ENCODE measurements at places on chromosomes 16 and 17.
A peak's percentile ranks its signal among the peaks of the same experiment; 100 is the strongest.

- DNase-seq = no peak
Observed at GRCh38 chr17:1976000-1976682, 49.0 kb downstream of the RTN4RL1 start.

DNA sequence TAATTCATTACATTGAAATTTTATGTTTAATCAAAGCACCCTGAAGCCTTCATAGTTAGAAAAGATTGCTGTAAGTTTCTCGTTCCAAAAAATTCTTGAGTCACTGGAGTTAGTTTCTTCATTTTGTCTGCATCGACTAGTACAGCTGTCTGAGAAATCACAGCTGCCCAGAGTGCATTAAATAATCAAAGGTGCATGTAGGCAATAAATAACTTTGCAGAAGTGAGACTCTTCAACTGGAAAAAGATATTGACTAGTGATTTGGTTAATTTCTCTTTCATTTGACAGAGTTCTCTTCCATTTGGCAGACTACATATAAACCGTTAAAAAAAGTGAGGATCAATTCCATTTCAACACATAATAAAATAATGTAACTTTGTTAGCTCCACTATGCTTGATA, 234.0 kb downstream of the CNTNAP4 start:
- DNase-seq = no peak

DNA sequence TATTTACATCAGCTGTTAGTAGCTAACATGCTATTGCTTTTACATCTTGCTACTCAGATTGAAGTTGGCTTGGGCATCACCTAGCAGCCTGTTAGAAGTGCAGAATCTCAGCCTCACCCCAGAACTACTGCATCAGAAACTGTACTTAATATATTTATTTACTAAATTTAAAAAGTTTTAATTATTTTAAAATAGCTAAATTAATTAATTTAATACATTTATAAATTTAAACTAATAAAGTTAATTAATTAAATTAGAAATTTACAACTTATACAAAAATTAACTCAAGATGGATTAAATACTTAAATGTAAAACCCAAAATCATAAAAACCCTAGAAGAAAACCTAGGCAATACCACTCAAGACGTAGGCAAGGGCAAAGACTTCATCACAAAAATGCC, 38.9 kb upstream of the GNA13 start:
- no peak for DNase-seq

DNA sequence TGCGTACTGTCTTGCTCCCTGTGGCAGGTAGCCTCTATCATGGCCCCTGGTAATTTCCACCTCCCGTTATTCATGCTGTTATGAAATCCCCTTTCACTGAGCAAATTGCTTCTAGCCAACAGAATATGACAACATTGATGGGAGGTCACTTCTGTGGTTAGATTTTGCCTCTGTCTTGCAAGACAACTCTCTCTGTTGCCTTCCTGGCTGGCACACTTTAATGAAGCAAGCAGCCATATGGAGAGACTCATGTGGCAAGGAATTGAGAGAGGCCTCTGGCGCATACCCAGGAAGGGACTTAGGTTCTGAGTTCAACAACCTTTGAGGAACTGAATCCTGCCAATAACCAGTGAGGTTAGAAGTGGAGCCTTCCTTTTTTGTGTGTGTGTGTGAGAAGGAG, 51.8 kb upstream of the GPRC5B start:
- no peak for DNase-seq

- no peak for DNase-seq
Observed at GRCh38 chr16:75415169-75415905, 18.0 kb downstream of the CFDP1 start.

DNA sequence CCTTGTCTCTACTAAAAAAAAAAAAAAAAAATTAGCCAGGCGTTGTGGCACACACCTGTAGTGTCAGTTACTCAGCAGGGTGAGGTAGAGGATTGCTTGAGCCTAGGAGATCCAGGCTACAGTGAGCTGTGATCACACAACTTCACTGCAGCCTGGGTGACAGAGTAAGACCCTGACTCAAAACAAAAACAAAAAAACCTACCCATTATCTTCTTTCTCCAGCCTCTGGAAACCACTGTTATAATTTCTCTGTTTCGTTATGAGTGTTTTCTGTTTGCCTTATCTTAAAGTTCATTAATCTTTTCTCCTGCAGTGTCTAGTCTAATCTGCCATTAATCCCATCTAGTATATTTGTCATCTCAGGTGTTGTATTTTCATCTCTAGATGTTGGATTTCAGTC, 18.6 kb upstream of the CLTC start:
- DNase-seq = no peak

DNA sequence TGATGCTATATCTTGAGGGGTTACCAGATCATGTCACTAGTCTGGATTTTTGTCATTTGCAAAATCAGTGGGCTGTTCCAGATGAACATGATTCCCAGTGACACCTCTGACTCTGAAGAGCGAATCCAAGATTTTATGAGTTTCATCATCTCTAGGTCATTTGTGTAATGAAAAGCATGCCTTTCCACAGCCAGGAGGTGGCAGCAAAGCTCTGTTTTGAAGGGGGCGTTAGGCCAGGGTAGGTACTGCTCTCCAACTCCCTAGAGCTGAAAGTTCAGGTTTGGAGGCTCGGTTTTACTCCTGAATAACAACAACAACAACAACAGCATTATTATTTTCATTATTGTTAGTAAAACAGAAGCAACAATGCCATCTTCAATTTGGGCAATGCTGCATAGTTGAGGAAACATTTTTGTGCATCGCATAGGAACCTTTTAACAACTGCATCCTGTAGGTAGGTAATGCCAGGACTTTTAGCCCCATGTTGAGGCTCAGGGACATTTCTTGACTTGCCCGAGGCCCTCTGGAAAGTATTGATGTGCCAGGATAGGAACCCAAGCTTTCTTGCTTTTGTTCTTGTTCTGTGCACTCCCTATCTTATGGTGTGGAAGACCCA, 77.0 kb downstream of the MYH13 start:
- DNase-seq = peak; percentile 33

DNA sequence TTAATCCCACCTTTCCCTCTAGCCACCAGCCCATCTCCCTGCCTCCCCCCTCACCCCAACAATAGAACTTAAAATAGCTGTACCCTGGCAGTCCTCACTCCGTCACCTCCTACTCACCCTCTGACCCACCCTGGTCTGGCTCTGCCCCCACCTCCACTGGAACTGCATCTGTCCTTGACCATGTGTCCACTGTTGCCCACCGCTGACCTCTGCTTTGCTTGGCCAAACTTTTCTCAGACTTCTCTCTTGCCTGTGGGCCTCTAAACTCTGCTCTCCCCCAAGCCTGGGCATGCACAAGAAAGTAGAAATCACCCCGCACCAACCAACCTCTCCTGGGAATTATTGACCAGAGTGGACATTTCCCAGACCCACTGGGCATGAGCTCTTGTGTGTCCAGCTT, 169.8 kb downstream of the WSCD1 start:
- no peak for DNase-seq

GRCh38 chr17:81241648-81242420, 2.7 kb downstream of the NDUFAF8 start:
- DNase-seq = peak; percentile 24

DNA sequence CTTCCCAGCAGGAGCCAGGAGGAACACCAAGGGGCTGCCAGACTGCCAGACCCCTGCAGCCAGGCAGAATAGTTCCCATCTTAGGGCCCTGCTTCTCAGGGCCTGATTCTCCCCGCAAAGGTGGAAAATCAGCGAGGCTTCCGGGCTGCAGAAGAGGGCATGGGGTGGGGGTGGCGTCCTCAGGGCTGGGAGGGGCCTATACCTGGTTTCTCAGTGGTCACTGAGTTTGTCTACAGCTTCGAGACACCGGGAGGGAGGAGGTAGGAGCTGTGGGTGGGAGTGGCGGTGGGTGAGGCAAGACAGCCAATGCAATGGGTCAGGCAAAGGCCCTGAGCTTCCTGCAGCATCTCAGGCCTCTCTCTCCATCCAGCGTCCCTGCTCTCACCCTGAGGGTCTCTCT, 14.3 kb downstream of the LRRC75A start:
- no peak for DNase-seq

DNA sequence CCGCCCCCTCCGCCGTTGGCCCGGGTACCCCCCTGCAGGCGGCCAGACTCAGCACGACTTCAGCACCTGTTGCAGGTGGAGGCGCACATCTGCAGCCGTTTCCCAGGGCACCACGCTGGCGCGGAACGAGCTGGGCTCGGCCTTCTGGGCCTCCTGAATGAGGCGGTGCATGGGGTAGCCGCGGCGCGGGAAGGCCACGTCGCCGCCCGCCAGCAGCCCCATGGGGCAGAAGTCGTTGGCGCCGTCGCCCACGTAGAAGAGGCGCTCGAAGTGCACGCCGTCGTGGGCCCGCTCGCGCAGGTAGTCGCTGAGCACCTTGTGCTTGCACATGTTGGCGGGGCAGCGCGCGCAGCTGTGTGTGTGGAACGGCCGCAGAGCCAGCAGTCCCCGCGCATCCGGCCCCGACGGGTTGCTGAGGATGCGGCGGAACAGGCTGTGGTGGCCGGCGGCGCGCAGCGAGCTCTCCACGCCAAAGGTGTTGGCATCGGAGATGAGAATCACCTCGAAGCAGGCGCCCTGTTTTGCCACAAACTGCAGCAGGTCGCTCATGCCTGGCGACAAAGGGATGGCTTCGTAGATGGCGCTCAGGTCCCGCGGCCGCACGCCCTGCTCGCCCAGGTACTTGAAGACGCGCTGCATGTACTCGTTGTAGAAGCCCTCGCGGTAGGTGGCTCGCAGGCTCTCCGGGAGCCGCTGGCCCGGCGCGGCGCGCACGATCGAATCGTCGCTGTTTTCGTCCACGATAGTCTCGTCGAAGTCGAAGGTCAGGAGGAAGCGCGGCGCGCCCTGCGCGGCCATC, 6.2 kb downstream of the PHOSPHO1 start:
- DNase-seq = no peak

DNA sequence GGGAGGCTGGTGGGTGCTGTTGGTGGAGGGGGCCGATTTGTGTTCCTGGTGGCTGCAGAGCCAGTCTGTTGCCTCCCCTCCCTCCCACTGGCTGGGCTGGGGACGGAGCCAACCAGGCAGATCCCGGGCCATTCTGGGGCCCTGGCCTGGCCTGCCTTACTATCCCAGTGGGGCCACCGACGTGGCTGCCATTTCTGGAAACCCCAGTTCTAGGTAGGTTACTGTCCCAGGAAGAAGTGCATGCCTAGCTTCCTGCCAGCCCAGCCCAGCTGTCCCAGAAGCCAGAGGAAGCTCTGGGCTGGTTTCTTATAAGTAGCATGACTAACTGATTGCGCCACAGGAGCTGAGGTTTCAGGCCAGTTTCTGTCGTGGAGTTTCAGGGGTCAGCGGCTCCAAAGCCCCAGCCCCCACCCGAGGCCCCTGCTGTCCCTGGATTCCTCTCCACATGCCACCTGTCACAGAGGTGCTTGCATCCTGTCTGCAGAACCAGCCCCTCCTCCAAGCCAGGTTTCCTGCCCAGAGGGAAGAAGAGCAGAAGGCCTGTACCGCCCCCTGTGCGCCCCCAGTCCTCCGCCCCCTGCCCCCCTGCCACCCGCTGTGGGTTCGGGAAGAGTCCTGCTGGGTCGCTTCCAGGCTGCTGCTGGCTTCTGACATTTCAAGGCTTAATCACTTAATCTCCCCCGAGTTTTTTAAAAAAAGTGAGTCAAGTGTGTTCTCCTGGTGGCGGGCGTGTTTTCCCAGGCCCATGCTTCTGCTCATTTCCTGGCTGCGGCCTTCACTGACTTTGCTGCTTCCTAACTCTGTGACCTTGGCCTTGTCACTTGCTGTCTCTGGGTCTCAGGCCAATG, 13.2 kb downstream of the IL4R start:
- peak; percentile 13 for DNase-seq

- DNase-seq = no peak
Observed at GRCh38 chr17:80430446-80431245, 15.7 kb downstream of the ENDOV start.

GRCh38 chr16:65222536-65222935, 100.7 kb upstream of the CDH11 start:
- DNase-seq = no peak

- no peak for DNase-seq
Observed at GRCh38 chr17:5558815-5559785, 25.2 kb downstream of the NLRP1 start.

DNA sequence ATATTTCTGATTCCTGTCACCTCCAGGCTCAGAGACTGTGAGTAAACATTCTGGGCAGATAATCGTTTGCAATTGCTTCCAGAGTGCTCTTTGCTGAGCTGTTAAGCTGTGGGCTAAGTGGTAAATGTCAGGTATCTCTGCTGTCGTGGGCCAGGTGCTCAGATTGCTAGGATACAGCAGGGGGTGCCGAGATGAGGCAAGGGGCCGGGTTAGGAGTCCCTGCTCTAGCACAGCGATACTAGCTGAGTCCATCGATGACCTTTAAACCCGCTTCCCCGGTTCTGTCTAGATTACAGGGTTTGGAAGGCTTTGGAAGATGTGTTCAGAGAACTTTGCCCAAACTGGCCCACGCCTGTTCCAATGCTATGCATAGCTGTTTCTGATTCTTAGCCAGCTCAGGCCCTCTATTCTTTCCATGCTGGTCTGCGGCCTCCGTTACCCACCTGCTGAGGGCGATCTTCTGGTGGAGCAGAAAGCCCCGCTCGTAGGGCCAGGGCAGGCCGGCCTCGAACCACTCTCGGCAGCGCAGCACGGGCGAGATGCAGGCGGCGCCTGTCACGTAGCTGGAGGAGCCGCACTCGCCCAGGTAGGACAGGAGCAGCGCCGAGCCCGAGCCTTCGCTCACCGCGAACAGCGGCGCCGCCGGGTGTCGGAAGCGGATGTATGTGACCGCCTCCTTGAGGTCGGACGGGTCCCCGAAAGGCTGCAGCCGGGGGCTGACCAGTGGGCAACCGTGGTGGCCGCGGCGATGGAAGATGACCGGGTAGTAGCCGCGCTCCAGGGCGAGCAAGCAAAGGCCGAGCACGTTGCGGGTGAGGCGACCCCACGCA, 979 bp downstream of the ABHD15 start:
- DNase-seq = no peak
